ENCODE measurements at places on chromosomes 2 and 18. TPM values are rescaled to one million over a fixed set of nuclear protein-coding genes. Genes with fewer than 3 reads are reported as not detected.

FHOD3 gene
- 15.6 TPM for total RNA-seq

MXD1 gene
- total RNA-seq = 10.4 TPM

SERPINE2 gene
- total RNA-seq = 94.5 TPM

GRCh38 chr2:10944799-10945198, 33.1 kb downstream of the KCNF1 start:
- DNase-seq = no peak

DNA sequence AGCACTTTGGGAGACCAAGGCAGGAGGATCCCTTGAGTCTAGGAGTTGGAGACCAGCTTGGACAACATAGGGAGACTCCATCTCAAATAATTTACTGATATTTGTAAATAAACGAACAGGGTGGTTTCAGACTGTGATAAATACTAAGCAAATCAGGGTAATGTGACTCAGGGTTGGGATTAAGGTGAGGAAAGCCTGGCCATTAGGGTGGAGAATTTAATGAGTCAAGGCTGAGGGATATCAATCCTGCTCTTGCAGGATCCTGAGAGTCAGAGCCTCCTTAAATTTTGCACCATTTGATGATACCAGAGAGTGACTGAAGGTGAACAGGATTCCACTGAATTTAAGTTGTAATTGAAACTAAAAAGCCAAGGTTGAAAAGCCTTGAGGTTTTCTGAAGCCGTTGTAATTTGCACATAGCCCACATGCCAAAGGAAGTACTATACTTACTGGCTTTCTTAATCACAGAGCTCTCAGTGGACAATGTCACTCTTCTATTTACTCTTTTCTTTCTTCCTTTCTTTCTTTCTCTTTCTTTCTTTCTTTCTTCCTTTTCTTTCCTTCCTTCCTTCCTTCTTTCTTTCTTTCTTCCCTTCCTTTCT, 28.6 kb upstream of the AP1S3 start:
- DNase-seq = no peak

- DNase-seq = no peak
Observed at GRCh38 chr2:168685600-168686451, 116.6 kb upstream of the NOSTRIN start.
